ENCODE measurements at places on chromosomes 7 and 10.

DNA sequence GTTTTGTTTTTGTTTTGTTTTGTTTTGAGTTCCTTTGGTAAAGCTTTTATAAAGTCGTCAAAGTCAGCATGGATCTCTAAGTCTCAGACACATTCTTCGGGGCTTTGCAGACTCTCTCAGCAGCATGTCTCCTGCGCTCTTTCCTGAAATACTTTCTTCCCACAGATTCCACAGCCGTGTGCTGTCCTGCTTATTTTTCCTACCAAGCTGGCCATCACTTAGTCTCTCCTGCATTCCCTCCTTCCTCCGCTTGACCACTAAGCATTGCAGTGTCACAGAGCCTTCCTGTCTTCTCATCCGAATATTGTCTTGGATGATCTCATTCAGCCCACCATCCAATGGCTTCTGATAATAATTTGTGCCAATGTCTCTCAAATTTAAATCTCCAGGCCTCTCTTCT, 434.3 kb upstream of the C7orf33 start:
- no peak for DNase-seq

GRCh38 chr10:11874568-11875493, 51.7 kb downstream of the PROSER2 start:
- no peak for DNase-seq

- DNase-seq = no peak
Measured at GRCh38 chr10:51119441-51119840, 45.2 kb downstream of the PRKG1 start.

- no peak for DNase-seq
Measured at GRCh38 chr10:29239569-29240472, 49.0 kb upstream of the LYZL1 start.

DNA sequence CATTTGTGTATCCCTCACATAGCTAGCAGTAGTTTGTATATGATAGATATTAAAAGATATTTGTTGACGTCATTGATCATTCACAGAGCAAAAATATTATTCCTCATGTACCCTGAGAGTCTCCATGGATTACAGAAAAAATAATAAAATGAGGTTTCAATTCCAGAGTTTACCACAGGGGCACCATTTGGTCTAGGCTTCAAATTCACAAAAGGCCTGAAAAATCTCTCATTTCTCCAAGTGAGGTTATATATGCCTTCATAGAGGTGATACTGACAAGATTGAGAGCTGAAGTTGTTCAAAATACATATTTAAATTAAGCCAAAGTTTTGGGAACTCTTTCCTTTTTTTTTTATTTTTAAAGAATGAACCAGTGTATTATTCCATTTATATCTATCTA, 52.7 kb downstream of the TMEM26 start:
- DNase-seq = no peak

- no peak for DNase-seq
Measured at GRCh38 chr7:115749924-115750323, 280.6 kb downstream of the TFEC start.

DNA sequence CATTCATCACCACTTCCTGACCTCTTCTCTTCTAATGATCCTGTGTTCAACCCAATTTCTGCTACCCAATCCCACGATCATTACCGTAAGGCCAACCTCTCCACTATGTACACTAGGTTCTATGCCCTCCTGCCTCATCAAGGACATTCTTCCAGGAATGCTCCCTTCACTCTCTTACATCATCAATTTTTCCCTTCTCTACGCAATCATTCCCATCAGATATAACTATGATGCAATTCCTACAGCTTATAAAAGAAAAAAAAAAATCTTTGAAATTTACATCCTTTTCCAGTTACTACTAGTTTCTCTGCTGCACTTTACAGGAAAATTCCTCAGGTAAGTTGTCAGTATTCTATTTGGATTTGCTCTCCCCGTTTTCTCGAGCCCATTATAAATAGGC, 30.8 kb upstream of the GPR22 start:
- no peak for DNase-seq

DNA sequence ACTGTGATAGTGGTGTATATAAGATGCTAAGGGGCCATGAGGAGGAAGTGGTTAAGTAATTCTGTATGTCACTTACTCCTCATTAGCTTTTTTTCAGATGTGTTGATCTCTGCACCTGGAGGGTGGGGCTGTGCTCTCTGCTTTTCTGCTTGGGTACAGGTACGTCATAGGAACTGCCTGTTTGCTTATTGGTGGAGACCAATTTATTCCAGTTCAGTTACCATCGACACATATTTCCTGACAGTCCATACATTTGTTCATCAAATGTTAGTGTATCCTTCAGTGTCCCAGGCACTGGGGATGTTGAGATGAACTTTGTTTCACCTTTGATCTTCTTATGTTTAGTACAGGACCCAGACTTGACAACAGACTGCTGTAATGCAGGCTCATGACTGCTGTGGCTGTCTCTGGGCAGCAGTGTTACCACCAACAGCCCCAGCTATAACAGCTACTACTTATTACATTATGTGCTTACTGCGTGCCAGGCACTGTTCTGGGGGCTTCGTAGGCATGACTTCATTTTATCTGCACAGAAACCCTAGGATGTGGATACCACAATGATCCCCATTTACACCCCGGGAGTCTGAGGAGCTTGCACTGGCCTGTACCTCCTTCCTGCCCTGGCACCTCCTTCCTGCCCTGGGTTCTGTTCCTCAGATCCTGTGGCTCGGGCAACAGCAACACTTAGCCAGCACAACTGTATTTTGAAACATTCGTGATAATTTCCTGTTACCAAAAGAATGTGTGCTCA, 87.4 kb downstream of the BUB3 start:
- DNase-seq = peak; percentile 30

DNA sequence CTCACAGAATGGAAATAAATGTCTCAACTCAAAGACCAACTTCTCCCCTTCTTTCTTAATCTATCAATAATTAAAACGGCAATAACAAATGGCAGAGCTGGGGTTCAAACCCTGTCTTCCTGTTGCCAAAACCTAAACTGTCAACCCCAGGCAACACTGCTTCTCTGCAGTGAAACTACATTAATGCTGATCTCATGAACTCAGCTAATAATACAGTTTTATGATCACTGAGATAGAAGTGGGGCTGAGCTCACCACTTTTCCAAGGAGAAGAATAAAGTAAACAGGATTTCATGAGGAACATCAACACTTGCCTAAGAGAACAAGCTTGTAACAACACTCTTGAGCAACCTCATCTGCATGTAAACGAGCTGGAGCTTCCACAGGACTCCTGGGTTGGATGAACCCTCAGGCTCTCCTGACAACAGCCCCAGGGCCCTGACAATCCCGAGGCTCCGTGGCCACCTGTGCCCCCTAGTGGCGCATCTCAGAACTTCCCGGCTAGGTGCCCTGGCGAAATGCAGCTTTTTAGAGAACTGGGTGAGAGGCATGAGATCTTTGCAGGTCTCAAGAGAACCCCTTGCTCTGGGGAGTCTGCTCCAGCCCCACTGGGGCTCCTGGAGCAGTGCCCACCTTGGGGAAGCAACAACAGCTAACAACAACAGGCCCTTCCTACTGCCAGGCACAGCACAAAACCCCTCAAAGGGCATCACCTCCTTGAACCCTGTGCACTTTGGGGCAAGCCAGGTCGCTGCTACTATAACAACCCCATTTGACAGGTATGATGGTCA, 169.3 kb downstream of the SH3PXD2A start:
- peak; percentile 51 for DNase-seq

- no peak for DNase-seq
Measured at GRCh38 chr10:48894911-48895802, 44.5 kb downstream of the LRRC18 start.

DNA sequence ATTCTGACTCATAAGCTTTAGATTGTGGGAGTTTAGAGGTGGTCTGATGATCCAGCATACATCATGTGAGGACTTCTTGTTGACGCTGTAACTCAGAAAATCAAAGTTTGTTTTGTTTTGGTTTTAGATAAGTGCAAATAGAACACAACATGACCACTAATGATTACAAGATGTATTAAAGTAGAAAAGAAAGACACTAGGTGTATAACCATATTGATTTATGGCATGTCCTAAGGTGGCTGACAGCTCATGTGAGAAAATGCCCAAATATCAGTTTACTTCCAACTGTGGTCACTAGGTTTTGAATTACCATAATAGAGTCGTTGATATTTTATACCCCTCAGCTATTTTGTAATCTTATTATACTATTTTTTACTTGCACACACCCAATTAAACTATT, 1131.4 kb upstream of the PHF14 start:
- no peak for DNase-seq

- DNase-seq = no peak
Measured at GRCh38 chr10:86361156-86362128, 5.2 kb downstream of the GRID1 start.

GRCh38 chr10:67296926-67297325, 371.1 kb downstream of the LRRTM3 start:
- no peak for DNase-seq

GRCh38 chr7:129262324-129262723, 37.5 kb downstream of the AHCYL2 start:
- DNase-seq = no peak

Data from activated T-helper 1 cell treated with Interleukin-2 at 50 U/mL for 16 hours (primary cell).